Activated CD4-positive, CD25-positive, alpha-beta regulatory T cell (primary cell): ENCODE measurements at places on chromosomes 12 and 14.

- no peak for DNase-seq
These were observed 101.0 kb downstream of the SCN8A start for GRCh38 chr12:51692016-51692415.

GRCh38 chr12:124463341-124463921 lies 104.0 kb downstream of the NCOR2 start:
- DNase-seq, result no peak

- DNase-seq, result no peak
These were observed 3.2 kb downstream of the SERPINA9 start for GRCh38 chr14:94472842-94473241.

DNA sequence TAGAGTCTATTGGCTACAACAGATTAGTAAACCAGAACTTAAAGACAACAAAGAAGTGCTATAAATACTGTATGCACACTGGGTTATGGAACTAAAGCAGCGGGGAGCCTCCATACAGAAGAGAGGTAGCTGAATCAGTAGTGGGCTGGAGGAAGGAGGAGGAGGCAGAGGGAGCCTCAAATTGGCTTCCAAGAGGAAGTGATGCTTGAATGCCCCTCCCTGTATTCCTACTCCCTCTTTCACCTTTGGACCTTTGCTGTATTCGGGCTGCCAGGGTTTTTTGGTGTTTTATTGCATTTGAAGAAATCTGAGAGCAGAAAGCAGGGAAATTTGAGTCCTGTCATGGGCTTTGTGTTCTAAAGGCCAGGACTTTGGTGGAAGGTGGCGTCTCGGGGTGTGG lies 104.0 kb upstream of the PTPRB start:
- no peak for DNase-seq

- no peak for DNase-seq
These were observed 42.2 kb downstream of the ZCRB1 start for GRCh38 chr12:42283739-42284138.
